Activated CD4-positive, alpha-beta T cell treated with anti-CD3 and anti-CD28 coated beads, Interleukin-2, Interleukin-6, amounts not matched to agents 100 ng/mL and 50 ng/mL, durations not matched to agents 16 hours and 8 hours (primary cell): ENCODE measurements at places on chromosomes 12 and 14.
A peak's percentile ranks its signal among the peaks of the same experiment; 100 is the strongest.

DNA sequence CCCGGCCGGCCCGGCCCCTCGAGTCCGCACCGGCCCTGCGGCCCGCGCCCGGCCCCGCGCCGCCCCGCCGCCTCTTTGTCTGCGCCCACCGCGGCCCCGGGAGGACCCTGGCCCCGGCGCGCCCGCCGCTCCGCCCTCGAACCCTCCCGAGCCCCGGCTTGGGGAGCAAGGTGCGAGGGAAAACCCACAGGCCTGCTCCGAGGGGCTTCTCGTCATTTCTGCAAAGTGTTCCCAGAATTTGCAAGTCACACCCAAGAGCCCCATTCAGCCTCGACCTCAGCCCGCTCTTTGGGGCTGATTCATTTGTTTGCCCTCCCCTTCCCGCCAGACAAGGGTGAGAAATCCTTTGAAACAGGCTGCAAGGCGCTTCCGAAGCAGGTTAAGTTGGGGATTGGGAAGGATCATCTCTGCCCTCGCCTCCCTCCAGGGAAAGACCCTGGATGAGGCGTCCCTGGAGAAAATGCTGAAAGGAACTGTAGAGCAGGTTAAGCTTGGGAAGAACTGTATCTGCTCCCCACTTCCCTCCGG, 325 bp upstream of the CLIP1 start:
- DNase-seq: peak; percentile 64

GRCh38 chr14:21043387-21043973, 1.3 kb downstream of the RNASE7 start:
- no peak for DNase-seq

DNA sequence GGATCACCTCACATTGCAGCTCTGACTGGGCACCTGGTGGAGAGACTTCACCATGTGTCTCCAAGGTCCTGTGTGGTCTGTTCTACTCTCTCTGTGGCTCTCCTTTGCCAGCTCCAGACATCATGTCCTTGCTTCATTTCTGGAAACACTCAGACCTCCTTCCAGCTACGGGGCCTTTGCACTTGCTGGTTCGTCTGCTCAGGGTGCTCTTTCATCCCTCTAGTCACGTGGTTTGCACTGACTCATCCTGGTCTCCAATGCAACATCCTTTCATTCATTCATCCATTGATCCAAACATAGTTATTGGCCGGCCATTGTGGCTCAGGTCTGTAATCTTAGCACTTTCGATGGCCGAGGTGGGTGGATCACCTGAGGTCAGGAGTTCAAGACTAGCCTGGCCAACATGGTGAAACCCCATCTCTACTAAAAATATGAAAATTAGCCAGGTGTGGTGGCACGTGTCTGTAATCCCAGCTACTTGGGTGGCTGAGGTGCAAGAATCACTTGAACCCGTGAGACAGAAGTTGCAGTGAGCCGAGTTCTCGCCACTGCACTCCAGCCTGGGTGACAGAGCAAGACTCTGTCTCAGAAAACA, 23.9 kb upstream of the CCDC63 start:
- DNase-seq: peak; percentile 15

- no peak for DNase-seq
These were observed 26.2 kb upstream of the HSP90B1 start for GRCh38 chr12:103903993-103904392.

GRCh38 chr12:100491104-100491503, 17.4 kb downstream of the NR1H4 start:
- no peak for DNase-seq

GRCh38 chr12:49706351-49707127, 666 bp downstream of the FMNL3 start:
- peak; percentile 15 for DNase-seq

- peak; percentile 32 for DNase-seq
These were observed 831 bp upstream of the RPS6KA5 start for GRCh38 chr14:91061056-91061887.

- DNase-seq: peak; percentile 65
These were observed 79.5 kb downstream of the ARMH4 start for GRCh38 chr14:58072288-58073071.

DNA sequence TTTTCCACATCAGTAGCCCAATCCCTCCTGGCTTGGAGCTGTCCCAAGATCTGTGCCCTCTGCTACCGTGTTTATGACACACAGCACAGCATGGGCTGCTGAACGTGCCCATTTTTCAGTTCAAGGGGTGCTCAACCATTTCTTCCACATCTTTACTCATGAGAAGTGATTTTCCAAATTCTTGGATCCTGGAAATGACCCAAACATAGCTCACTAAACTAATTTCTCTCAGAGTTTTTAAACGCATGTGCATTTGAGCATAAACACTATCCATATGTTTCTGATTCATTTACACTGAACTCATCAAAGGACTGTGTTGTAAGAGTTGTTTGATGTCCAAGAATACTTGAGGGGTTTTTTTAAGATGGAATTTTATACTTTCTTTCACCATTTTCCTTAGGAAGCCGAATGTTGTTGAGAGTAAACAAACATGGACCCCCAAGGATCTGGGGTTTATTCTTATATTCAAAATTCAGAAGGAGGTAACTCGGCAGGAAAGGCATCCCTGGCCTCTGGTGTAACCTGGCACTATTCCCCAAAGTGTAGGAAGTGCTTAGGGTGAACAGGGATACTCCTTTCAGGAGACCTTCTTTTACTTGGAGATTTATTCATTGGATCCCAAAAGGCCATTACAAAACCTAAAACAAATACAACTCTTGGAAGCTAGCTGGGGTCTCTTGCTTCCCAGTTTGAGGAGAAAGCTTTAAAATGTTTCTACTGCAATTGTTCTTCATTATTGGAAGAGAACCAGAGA, 215.0 kb downstream of the BMP4 start:
- no peak for DNase-seq

GRCh38 chr12:52141306-52141705, 50.5 kb downstream of the KRT80 start:
- DNase-seq: no peak

DNA sequence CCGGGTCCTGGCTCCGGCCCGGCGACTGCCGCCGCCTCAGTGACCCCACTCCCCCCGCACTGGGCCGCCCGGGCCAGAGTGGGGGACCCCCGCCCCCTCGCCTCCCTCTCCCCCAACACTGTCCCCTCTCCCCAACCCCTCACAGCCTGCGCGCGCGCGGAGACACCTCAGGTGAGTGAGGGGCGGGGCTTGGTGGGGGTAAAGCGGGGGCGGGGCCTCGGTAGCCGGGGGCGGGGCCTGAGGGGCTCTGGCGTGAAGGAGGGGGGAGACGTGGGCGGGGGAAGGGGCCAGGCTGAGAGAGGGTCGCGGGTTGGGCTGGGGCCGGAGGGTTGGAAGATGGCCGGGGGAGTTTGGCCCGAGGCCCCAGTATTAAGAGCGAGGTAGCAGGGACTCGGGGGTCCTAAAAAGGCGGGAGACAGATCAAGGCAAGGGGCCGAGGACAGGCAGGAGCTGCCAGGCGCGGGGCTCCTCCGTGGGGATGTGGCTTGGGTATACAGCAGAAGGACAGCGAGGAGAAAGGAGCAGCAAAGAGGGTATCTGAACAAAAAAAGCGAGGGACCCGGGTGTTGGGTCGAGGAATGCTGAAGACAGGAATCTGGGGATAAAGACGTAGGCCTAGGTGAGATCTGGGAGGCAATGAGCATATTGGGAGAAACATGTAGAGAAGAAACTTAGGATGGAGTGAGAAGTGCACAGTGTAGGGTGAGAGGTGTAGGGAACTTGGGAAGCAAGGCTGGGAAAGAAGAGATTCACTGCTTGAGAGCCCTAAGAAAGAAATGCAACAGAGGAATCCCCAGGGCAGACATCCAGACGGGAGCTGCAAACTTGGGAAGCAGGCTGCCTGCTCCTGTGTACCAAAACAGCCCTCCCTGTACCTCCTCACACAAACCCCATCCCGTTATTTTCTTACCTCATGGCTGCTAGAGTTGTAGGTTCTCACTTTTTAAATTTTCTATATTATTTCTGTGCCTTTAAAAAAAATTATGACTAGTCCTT, 10.8 kb downstream of the SUOX start:
- peak; percentile 66 for DNase-seq

- no peak for DNase-seq
These were observed 22.7 kb downstream of the PLEK2 start for GRCh38 chr14:67389275-67389674.

- DNase-seq: no peak
These were observed 40.0 kb upstream of the SLC2A13 start for GRCh38 chr12:40145896-40146295.

- DNase-seq: no peak
These were observed 68.2 kb upstream of the BDKRB2 start for GRCh38 chr14:96136371-96137005.

DNA sequence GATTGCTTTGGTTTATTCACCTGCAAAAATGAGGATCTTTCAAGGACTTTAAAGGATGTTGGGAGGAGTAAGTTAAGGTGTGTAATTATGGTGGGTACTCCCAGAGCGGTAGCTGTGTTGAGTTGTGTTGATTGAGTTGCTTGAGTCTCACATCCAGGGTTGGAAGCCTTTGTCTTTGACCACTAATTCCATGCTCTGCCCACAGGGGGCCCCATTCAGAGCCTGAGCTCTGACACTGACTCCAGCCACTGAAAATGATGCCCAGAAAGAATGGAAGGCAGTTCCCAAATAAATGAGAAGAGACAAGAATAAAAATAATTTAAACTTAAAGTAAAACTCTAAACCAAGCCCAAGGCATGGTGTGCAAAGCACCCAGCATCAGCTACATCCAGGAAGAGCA, 237.4 kb upstream of the PWP1 start:
- no peak for DNase-seq

DNA sequence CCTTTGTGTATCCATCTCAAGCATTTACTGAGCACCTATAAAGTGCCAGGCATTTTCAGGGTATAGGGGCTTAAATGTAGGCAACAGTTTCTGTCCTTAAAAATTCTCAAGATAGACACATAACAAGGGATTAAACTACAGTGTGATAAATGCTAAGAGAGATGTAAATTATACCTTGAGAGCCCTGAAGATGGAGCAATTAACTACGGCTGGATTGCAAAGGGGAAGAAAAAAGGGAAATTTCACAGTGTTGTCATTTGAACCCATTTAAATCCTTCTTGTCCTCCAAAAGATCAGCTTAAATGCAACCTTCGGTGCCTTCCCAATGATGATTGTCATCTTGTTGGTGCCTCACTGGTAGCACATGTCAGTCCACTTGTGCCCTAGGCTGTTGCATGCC, 11.5 kb upstream of the IL26 start:
- no peak for DNase-seq

DNA sequence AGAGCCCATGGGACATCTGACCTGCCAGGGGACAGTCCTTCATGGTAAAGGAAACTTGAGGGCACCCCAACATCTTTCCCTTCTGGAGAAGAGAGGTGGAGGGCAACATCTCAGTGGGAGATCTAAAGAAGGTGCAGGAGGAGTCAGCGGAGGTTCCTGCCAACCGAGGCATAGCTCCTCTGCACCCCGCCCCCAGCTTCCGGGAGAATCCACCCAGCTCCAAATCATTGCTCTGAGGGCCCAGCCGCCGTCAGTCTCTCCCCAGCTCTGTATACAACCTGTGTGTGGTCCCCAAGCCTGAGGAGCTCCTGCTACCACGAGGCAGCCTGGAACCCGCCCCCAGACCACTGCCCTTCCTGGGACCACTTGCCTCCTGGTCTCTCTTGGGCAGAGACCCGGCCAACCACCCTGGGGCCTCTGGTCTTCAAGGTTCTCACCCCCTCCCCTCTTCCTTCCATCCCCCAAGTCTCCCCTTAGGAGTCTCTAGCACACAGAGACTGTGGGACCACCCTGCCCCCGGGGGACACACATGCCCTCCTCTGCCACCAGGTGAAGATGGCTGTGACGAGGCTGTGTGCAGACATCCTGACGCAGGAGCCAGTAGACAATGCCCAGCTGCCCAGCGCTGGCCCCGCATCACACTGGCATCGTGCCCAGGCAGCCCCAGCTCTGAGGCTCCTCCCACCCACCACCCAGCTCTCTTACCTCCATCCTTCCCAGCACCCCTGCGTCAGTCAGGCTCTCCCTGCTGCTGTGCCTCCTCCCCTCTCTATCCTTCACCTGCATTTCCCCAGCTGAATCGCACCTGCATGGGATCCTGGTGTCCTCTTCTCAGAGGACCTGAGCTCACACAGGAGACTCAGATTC, 13.0 kb upstream of the NUDT14 start:
- DNase-seq: no peak

GRCh38 chr12:78183824-78184223, 353.1 kb downstream of the NAV3 start:
- no peak for DNase-seq

GRCh38 chr14:20546877-20547276, 14.0 kb downstream of the RNASE9 start:
- DNase-seq: no peak

DNA sequence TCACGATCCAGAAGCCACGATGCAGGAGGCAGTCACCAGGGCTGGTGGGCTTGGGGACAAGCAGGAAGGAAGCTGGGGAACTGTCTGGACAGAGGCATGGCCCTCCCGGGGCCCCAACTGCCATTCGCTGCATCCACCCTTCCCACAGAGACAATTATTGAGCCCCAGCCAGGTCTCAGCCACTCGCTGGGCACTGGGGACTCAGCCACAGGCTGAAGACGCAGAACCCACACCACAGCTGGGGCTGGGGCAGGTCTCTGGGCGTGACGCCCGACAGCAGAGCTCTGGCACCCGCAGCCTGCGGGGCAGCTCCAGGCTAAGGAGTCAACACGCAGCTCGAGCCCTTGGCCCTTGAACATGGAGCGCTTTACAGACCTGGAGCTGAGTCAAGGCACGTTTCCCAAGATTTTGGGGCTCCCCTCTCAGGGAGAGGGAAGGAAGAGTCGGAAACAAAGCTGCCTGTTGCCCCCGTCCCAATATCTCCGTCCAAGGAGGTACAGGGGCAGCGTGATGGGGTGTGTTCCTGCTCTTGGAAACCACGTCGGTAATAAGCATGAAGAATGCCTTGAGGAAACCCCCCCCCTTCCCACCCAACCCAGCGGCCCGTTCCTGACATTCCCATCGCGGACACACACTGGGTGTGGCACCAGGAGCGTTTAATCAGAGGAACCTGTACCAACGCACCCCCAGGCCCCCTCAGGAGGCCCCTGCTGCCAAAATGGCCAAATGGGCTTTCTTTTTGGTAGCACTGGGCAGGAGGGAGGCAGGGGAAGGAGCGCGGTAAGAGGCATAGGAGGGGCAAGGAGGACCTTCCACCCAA, 6.7 kb downstream of the RIMBP2 start:
- no peak for DNase-seq

DNA sequence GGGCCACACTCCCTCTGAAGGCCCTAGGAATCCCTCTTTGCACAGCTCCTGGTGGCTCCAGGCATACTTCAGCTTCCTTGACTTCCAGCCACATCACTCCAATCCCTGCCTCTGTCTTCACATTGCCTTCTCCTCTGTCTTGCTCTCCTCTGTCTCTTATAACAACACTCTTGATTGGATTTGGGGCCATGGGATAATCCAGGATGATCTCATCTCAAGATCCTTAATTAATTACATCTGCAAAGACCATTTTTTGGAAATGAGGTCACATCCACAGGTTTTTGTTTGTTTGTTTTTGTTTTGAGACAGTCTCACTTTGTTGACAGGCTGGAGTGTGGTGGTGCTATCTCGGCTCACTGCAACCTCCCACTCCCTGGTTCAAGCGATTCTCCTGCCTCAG, 88.7 kb downstream of the TMTC1 start:
- no peak for DNase-seq

- DNase-seq: no peak
These were observed 326.9 kb upstream of the SFSWAP start for GRCh38 chr12:131383741-131384543.
